NCI-H2171 treated with DMSO at 0.1 percent for 48 hours (cell line): ENCODE measurements at places on chromosomes 3 and 15.
A peak's percentile ranks its signal among the peaks of the same experiment; 100 is the strongest.

DNA sequence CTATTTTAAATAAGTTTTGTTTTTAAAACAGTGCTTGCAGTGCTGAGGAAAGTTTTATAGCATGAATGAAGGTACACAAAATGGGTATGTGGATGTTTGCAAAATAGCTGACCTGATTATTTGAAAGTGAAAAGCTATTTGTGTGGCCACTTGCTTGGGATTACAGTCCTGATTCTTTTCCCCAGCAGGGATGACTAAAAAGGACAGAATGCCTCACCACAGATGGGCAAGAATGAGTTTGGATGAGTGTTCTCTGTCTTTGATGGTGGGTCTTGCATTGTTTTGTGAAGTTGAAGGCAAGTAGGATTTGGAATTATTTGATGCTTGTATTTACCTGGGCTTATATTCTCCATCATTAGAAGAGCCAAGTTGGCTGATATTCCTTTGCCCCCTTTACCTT, 48.8 kb upstream of the MEIS2 start:
- DNase-seq: no peak

GRCh38 chr15:32867313-32867626, 149.5 kb downstream of the GREM1 start:
- no peak for DNase-seq

GRCh38 chr3:124557-125179, 71.9 kb upstream of the CHL1 start:
- DNase-seq: no peak

DNA sequence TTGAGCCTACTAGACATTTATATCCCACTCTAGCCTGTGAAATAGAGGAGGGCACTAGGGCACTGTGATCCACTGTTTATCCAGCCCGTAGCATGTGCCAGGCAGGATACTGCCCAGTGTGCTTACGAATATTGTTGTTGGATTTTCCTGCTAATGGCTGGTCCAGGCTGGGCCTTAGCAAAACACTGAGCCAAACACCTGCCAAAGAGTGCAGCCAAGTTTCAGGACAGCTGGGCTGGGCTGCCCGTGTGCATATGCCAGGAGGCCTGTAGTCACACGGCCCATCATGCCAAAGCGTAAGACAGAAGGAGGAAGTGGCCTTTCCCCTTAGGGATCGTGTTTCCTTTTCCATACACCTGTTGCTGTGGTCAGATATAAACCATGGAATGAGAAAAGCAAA, 54.5 kb upstream of the ABHD10 start:
- DNase-seq: no peak

- DNase-seq: no peak
Observed at GRCh38 chr15:69389426-69389825, 24.7 kb upstream of the KIF23 start.

DNA sequence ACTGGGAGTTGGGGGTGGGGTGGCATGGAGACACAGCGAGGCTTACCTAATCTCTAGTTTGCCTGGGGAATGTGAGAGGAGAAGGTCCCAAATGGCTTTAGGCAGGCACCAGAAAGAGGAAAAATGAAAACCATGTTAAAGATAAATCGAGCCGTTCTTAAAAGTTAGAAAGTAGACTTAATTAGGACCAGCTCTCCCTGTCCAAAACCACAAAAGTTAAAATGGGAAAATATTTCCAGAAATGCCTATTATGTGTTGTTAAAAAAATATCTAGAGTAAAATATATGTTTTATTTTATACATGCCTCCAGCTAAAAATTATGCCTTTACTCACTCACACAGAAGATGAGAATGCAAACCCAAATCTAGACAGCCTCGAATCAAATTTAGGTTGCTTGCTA, 50.1 kb downstream of the LRTM1 start:
- no peak for DNase-seq

- no peak for DNase-seq
Observed at GRCh38 chr3:83482402-83483070, 1476.3 kb upstream of the CADM2 start.

- DNase-seq: no peak
Observed at GRCh38 chr3:126450744-126451143, 24.9 kb downstream of the ZXDC start.

DNA sequence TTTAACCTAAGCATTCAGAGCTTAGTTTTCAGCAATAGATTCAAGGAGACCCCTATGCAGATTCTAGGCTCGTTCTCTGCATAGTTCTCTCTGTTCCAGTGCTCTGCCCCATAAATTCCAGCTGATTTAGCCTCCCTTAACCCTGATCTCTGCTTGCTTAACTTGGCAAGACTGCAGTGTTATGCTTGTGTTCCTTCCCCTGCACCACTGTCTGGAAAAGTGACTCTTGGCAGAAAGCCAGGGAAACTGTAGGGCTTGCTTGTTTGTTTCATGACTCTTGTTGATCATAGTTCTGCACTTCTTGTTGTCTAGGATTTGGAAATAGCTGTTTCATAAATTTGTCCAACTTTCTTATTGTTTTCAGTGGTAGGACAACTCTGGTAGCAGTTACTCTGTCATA, 40.1 kb downstream of the ANAPC13 start:
- DNase-seq: peak; percentile 46

DNA sequence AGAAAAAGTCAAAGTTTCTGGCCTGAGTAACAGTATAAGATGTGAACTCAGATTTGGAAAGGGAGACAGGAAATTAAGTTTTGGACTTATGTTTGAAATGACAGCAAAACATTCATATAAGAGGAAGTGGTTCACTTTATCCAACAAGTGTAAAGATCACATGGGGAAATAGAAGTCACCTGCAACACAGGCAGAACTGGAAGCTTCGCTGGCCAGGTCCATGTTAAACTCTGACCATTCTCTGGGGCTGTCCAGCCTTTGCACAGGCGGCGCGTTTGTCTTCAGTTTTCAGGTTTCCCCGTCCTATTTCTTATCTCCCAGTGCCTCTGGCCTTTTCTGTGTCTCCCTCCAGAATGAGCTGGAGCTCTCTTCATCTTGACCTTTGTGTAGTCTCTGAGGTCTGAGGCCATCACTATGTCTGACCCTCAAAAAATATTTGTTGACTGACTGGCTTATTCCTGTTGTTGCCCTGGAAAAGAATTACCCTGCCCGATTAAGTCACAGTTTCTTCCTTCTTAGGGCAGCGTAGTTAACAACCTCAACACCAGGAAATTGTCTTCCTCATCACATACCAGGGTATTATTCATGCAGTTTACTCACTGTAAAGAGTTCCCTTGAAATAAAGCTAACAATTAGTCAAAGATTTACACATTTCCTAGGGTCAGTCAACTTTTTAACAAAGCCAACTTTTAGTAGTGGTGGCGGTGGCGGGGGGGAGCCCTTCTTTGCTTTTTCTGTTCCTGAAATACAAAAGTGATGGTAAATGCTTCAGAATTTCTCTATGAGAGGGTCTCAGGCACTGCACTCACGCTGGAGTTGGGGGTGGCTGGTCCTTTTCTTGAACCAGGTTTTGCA, 959 bp upstream of the RASA2 start:
- no peak for DNase-seq

GRCh38 chr3:159800434-159801155, 188.0 kb upstream of the IL12A start:
- no peak for DNase-seq

GRCh38 chr3:141454906-141455602, 31.8 kb upstream of the RASA2 start:
- peak; percentile 63 for DNase-seq
